HFFc6 (cell line): ENCODE measurements at places on chromosomes 11 and 22.

DNA sequence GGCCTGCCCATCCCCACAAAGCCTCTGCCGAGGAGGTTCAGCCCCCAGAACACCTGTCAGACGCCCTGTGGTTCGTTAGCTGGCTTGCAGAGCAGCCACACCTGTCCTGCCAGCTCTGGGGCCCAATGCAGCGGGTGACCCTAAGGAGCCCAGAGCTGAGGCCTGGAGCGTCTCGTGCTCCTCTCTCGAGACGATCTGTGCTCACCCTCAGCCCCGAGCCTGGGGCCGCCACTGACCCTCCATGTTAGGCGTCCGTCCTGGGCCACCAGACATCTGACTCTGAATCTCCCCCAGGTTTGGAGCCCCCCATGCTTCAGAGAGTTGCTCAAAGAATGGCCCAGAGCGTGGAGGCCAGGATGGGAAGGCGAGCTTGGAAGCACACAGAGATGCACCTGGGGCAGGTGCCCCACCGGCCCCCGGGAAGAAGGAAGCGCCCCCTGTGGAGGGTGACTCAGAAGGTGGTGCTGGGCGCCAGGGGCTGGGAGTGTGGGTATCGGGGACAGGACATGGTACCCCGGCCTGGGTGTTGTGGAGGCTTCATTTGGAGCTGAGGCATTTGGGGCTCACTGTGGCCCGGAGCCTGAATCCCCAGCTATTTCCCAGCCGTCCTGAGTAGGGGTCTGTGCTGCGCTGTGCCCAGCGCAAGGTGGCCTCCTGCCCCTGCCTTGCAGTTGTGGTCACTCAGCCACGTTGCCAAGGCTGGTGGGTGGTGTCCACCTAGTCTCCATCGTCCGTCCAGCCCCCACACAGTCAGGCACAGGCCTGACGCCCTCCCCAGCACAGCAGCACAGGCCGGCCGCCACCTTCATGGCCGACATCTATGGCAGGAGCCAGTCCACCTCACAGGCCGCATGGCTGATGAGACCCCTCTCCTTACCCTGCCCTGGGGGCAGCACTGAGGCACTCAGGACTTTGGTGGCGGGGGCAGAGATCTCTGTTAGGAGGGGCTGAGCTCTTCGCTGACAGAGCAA is 36.2 kb downstream of the SBF1 start:
- no peaks in the 10 kb centered on the region; the same call in 1 of the 2 replicates for H3K36me3 ChIP-seq
- H3K4me3 ChIP-seq = no peak overlapping the region
- peaks cover 8% of the 10 kb centered on the region for H3K27me3 ChIP-seq
- no peak for DNase-seq
- H3K4me1 ChIP-seq = peaks cover 5% of the 10 kb centered on the region; the same call in 1 of the 2 replicates

- H3K27ac ChIP-seq = no peak overlapping the region
- peaks cover 7% of the 10 kb centered on the region for H3K4me1 ChIP-seq
- no peak overlapping the region for H3K4me3 ChIP-seq
- H3K36me3 ChIP-seq = peaks cover 12% of the 10 kb centered on the region
- H3K27me3 ChIP-seq = peaks cover 14% of the 10 kb centered on the region
These were observed 30.6 kb downstream of the CAPN1 start for GRCh38 chr11:65212226-65212801.

DNA sequence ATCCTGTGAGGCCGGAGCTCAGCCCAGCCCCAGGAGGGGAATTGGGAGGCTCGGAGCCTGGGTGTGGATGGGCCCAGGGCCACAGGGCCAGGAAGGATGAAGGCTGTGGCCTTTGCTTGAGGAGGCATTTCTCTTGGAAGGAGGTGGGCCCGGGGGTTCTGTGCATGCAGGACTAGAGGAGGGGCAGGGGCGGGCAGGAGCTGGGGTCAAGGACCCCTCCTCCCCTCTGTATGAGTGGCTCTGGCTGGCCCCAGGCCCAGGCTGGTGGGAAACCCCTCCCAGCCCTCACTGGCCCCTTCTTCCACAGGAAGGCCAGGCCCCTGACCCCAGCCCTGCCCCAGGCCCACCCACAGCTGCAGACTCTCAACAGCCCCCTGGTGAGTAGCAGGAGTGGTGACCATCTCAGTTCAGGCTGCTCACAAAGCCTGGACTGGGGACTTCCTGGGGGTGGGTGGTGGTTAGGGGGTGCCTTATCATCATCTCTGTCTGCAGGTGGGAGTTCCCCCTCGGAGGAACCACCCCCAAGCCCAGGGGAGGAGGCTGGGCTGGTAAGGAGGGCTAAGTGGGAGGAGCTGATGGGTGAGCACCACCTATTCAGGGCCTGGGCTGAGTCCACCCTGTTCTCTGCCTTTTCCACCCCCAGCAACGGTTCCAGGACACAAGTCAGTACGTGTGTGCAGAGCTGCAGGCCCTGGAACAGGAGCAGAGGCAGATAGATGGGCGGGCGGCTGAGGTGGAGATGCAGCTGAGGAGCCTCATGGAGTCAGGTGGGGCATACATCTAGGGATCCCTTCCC is 6.0 kb downstream of the KCNK7 start:
- no peak for DNase-seq
- H3K4me1 ChIP-seq = peaks cover 29% of the 10 kb centered on the region
- peaks cover 4% of the 10 kb centered on the region; the same call in 1 of the 2 replicates for H3K36me3 ChIP-seq
- H3K4me3 ChIP-seq = no peak overlapping the region
- no peaks in the 10 kb centered on the region; the same call in 1 of the 2 replicates for H3K27me3 ChIP-seq

- no peak for DNase-seq
- H3K36me3 ChIP-seq = peaks cover 5% of the 10 kb centered on the region; the same call in 1 of the 2 replicates
These were observed 266.9 kb downstream of the KIRREL3 start for GRCh38 chr11:126733685-126734084.

DNA sequence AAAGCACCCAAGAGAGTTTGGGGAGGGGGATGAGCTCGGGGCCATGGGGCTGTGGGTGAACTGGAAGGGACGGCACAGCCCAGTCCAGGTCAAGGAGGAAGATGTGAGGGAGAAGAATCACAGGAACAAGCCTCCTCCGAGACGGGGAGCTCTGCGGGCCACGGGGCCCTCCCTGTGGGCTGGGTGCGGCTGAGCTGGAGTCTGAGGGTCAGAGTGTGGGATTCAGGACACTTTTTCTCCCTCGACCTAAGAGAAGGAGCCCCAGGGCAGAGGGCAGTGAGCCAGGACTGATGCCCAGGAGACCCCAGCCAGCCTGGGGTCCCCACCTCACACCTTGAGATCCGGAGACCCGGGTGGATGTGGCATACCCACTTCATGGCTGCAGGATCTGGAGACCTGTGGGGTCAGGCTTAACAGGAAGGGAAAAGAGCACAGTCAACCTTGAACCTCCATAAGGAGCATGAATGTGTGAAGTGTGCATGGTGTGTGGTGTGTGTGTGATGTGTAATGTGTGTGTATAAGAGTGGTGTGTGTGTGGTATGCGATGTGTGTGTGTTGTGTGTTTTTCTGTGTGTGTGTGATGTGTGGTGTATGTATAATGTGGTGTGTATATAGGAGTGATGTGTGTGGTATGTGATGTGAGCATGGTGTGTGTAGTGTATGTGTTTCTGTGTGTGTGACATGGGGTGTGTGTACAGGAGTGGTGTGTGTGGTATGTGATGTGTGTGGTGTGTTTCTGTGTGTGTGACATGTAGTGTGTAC is 504.6 kb downstream of the BRD1 start:
- no peak for DNase-seq
- H3K27ac ChIP-seq = no peak overlapping the region
- no peaks in the 10 kb centered on the region for H3K4me1 ChIP-seq
- H3K4me3 ChIP-seq = no peak overlapping the region
- peaks cover 11% of the 10 kb centered on the region for H3K36me3 ChIP-seq

- H3K27ac ChIP-seq = no peak overlapping the region
- no peaks in the 10 kb centered on the region; the same call in none of the 2 replicates for H3K27me3 ChIP-seq
- peaks cover 7% of the 10 kb centered on the region; the same call in 1 of the 2 replicates for H3K4me1 ChIP-seq
- H3K4me3 ChIP-seq = no peak overlapping the region
These were observed 434.3 kb downstream of the ETS1 start for GRCh38 chr11:128152796-128153696.

GRCh38 chr11:78424334-78425270 is 7.0 kb upstream of the GAB2 start:
- peaks cover 33% of the 10 kb centered on the region for H3K4me1 ChIP-seq
- DNase-seq = no peak
- no peaks in the 10 kb centered on the region for H3K36me3 ChIP-seq
- no peak overlapping the region; the same call in 1 of the 2 replicates for H3K27ac ChIP-seq

- H3K36me3 ChIP-seq = no peaks in the 10 kb centered on the region
- no peak for DNase-seq
- peaks cover 13% of the 10 kb centered on the region for H3K27me3 ChIP-seq
- H3K27ac ChIP-seq = no peak overlapping the region
These were observed 20.5 kb upstream of the CELSR1 start for GRCh38 chr22:46557736-46558480.

DNA sequence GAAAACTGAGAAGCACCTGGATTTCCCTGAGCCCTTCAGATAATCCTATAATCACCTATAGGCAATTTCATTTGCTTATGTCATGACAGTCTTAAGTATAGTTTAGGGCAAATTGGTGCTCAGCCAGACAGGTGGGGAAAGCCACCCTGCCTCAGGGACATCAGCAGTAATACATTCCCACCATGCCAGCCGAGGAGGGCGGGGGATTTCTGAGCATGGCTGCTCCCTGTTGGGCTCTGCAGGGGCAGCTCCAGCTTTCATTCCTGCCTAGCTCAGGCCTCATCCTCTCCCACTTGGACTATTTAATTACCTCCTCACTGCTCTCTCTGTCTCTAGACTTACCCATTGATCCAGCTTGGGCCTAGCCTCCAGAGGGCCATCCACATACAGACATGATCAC is 9.0 kb upstream of the DRD2 start:
- H3K36me3 ChIP-seq = no peaks in the 10 kb centered on the region
- DNase-seq = no peak
- peaks cover 2% of the 10 kb centered on the region; the same call in 1 of the 2 replicates for H3K27me3 ChIP-seq

GRCh38 chr11:34226210-34226609 is 120.8 kb downstream of the NAT10 start:
- H3K4me1 ChIP-seq = peaks cover 16% of the 10 kb centered on the region
- H3K36me3 ChIP-seq = no peaks in the 10 kb centered on the region
- H3K4me3 ChIP-seq = no peak overlapping the region
